ENCODE measurements at places on chromosomes 12 and 14.

DNA sequence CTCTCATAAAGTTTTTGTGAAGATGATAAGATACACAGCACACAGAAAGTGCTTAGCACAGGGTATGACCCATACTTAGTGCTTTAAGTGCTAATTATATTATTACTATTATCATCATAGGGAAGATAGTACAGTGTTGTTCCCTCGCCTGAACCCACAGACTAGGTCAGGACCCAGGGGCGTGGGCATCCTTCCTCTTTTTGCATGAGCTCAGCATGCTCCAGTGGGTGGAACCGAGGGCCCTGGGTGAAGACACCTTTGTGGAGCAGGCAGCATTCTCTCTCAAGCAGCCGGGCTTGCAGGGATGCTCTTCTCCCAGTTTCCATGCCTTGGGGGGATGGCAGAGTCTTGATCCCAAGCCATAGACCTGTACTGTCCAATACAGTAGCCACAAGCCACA, 34.8 kb downstream of the CRACR2A start:
- DNase-seq, result no peak

- DNase-seq, result no peak
Observed at GRCh38 chr14:72178517-72178916, 246.3 kb downstream of the RGS6 start.

- no peak for DNase-seq
Observed at GRCh38 chr12:67220065-67220464, 49.1 kb upstream of the CAND1 start.

DNA sequence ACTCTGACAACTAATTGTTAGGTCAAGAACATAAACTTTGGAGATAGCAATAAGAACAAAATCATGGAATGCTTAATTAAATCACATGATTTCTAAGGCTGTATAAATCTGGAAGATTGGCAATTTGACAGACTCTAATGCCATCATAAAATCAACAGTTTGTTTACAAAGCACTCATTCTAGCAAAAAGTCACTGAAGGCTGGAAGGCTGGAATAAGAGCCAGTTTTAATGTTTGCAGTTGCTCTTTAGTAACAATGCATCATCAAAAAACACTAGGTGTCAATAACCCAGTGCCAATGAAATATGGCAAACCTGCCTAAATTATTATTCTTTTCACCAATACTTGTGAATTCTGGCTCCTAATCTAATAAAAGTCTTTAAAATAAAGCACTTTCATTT, 65.0 kb downstream of the NUMB start:
- no peak for DNase-seq

- no peak for DNase-seq
Observed at GRCh38 chr12:53223389-53224060, 8.5 kb downstream of the RARG start.

- no peak for DNase-seq
Observed at GRCh38 chr14:58941629-58942028, 246.8 kb upstream of the DAAM1 start.

DNA sequence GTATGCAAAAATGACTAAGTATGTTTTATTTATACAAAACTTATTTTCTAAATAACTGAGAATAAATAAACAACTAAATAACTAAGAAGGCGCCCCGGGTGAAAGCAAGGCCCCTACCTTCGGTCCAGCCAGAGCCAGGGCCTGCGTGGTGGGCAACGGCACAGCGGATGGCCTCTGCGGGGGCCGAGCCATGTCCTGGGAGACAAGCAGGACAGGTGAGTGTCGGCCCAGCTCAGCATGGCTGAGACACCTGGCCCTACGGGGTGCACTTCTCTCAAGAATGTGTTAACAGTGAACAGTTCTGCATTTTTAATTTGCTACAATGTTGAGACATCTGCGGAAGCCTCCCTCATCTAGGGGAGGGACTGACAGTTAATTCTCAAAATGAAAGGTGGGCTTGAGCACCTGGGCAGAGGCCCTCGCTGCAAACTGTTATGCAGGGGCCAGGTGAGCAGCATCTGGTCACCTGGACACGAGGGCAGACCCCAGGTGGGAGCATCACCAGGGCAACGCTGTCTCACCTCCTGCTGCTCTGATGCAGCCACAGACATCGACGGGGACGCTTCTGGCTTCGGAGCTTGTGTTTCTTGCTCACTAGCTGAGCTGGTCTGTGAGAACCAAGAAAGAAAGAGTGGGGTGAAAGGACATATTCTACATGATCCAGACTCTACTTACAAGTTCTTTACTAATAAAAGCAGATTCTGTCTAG, 31.8 kb downstream of the AMN start:
- no peak for DNase-seq

- no peak for DNase-seq
Observed at GRCh38 chr12:34016361-34016760, 5.9 kb upstream of the ALG10 start.

DNA sequence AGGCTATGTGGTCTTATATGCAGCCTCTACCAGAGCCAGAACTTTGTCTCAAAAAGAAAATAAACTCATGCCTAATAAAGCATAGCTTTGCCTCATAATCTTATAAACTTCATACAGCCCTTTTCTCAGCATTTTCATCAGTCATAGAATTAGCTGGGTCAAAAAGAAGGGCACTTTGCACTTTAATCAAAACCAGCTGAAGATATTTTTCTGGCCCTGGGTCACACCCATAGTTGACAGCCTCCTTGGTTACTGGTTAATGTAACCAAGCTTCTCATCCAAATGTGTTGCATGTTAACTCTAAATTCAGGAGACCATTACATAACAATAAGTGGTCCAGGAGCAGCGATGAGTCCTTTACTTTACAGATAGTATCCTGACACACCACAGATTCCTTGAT, 558.2 kb downstream of the FLRT2 start:
- no peak for DNase-seq

GRCh38 chr12:66674495-66675122, 4.3 kb downstream of the GRIP1 start:
- DNase-seq, result no peak

DNA sequence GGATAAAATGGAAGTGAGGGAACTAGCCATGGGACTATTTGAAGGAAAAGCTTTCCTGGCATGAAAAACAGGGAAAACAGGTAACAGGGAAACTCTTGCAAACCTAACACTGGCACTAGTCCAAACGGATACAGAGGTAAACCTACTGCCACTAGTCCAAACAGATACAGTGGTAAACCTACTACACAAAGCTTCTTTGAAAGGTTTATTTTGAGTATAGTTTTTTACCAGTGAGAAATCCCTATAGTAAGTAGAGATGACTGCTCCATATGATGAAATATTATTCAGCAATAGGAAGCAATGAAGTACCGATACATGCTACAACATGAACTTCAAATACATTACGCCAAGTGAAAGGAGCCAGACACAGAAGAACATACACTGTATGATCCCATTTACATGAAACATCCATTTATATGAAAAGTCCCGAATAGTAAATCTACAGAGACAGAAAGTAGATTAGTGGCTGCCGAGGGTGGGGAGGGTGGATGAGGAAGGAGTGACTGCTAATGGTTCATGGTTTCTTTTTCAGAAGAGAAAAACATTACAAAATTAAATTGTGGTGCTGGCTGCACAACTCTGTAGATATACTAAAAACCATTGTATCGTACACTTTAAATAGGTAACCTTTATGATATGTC, 25.5 kb downstream of the SPTLC2 start:
- DNase-seq, result no peak

DNA sequence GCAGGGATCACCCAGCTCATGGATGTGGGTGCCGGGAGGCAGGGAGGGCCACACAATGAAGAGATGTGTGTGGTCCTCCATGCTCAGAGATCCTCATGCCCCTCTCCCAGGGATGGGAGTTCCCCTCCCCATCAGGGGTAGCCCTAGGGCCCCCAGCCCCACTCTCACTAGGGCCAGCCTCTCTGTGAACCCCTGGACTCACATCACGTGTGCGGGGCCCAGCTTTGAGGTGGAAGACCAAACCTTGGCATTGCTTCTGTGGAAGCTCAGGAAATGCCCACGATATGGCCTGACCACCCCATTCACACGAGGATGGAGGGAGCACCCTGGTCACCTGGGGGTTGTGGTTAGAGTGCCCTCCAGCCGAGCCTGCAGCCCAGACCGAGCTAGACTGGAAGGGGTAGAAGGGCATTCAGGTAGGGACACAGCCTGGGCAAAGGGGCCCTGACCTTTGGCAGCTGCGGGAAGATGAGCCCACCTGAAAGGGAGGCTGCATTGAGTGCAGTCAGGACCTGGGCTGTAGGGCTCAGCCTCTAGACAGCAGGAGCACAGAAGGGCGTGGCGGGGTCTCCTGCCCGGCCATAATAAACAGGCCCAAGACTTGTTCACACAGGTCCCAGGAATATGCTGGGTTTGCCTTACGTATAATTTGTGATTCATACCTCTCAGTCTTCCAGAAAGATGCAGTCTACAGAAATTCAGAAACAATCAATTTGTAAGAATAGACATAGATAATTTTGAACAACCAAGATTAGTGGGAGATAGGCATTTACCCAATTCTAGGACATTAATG, 34.8 kb upstream of the RCOR1 start:
- DNase-seq, result no peak

DNA sequence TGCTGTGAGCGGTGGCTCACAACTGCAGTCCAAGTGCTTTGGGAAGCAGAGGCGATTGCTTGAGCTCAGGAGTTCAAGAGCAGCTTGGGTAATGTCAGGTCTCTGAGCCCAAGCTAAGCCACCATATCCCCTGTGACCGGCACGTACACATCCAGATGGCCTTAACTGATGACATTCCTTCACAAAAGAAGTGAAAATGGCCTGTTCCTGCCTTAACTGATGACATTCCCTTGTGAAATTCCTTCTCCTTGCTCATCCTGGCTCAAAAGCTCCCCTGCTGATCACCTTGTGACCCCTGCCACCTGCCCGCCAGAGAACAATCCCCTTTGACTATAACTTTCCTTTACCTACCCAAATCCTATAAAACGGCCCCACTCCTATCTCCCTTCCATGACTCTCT, 48.6 kb downstream of the SLC25A47 start:
- no peak for DNase-seq

DNA sequence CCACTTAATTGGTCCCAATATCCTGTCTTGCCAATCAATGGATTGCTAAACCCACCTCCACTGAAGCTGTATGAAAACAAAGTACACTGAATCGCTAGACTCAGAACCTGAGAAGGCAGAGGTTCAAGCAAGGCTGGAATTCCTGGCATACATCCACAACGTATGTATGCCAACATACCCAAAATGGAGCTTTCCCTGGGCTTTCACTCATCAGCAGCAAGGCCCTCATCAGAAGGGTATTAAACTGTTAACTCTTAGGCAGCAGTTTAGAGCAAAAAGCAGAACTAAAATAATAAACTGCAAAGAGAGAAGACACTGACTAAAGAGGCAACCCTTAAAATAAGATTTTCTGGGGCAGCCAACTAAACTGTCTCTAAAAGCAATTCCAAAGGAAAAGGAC, 13.6 kb downstream of the MED13L start:
- DNase-seq, result no peak

- DNase-seq, result no peak
Observed at GRCh38 chr12:15232959-15233358, 11.7 kb upstream of the RERG start.

- no peak for DNase-seq
Observed at GRCh38 chr12:7016958-7017571, 1.2 kb downstream of the LPCAT3 start.

DNA sequence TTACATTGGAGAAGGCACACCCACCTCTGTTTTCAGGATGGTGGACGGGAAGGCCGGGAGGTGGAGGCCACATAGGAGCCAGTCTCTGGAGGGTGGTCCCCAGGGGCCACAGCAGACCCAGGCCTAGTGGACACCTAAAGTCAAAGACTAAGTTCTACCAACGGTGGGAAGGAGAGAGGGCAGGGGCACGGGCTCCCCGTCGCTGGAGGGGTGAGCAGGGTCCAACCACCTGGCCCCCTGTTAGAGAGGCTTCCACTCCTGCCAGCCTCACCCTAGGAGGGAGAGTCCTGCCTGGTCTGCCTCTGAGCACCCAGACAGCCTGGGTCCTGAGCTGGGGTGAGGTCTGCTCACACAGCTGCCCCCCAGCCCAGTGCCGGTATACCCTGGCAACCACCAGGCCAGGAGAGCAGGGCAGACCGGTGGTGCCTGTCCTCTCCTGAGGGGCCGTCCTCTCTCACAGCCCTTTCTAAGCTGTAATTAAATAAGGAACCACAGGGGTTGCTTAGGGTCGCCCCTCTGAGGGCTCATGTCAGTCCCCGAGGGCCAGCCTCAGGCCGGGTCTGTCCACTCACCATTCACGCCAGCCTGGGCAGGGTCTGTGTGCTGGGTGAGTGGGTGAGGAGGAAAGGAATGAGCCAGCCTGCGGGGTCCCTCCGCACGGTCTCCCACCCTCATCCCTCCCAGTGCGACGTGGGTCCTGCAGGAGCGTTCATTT, 2.3 kb downstream of the INF2 start:
- DNase-seq, result no peak

DNA sequence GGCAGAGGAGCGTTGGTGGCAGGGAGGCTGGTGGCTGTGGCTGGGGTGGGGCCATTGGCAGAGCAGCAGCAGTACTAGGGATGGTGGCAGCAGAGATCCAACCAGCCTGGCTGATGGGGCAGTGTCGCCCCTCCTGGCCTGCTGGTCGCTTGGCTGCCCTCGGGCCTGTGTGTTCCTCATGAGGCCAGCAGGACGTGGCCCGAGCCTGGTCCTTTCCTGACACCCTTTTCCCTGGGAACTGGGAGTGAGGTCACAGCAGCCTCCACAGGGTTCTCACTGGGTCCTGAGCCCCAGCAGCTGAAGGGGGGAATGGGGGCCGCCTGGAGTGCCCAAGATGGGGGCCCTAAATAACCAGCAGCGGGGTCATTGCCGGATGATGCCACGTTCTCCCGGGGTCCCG, 46.1 kb downstream of the KIF26A start:
- no peak for DNase-seq

DNA sequence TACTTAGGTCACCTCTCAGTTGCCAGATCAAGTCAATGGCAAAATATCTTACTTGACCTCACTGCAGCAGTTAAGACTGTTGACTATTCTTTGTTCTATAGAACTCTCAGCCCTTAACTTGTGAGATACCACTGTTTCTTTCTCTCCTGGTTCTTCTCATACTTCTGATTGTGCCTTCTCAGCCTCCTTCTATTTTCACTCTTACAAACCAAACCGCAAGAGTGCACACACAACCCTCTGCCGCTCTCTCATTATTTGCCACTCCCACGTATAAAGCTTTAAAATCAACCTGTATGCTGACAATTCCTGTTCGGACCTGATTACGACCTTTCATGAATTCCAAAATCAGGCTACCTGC, 4.5 kb downstream of the E2F7 start:
- DNase-seq, result no peak

DNA sequence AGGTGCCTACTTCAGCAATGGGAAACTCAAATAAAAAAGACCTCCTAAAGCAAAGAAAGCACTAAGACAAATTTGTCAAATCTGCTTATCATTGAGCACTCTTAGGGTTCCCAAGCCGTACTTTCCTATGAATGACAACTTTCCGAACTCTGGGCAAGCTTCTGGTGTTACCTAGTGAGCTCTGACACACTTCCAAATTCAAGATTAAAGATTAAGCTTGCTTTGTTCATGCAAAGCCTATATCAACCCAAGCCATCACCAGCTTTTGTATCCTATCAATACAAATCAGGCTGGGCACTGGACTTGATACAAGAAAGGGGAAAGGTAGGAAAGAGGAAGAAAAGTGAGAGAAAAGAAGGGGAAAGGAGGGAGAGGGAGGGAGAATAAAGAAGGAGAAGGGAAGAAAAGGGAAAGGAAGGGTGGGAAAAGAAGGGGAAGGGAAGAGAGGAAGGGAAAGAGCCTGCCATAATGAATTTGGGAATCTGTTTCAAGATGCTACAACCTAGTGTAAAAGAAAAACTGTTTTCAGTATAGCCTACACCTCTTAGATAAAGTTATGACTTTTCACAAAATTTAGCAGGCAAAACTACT, 23.8 kb upstream of the FBLN5 start:
- DNase-seq, result no peak

- DNase-seq, result no peak
Observed at GRCh38 chr12:4562034-4562657, at the start of gene DYRK4. TSS of gene DYRK4 (plus strand) at chr12:4562208. CDS start at chr12:4562246, 38 bp downstream.

All from stimulated activated CD8-positive, alpha-beta memory T cell treated with anti-CD3 and anti-CD28 coated beads, Interleukin-15, amount 100 ng/mL, for 24 hours (primary cell).